Stimulated activated CD4-positive, alpha-beta T cell treated with anti-CD3 and anti-CD28 coated beads, Interleukin-2, amount 100 ng/mL, for 4 hours (primary cell): ENCODE measurements at places on chromosomes 1 and 21.

DNA sequence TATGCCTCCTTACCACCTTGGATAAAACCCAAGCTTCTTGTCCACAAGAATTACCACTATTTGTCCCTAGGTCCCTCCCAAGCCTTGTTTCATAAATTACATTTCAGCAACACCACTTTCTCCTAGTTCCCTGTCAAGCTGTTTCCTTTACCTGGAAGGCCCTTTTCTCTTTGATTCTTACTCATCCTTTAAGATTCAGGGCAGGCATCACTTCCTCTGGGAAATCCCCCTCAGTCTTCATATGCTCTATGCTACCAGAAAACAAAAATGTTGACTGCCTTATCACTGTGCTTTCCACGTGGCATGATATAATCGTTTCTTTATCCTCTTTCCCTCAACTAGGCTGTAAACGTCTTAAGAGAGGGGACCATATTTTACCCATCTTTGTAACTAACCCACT is 102.7 kb downstream of the LYST start:
- peak; percentile 1 for DNase-seq

DNA sequence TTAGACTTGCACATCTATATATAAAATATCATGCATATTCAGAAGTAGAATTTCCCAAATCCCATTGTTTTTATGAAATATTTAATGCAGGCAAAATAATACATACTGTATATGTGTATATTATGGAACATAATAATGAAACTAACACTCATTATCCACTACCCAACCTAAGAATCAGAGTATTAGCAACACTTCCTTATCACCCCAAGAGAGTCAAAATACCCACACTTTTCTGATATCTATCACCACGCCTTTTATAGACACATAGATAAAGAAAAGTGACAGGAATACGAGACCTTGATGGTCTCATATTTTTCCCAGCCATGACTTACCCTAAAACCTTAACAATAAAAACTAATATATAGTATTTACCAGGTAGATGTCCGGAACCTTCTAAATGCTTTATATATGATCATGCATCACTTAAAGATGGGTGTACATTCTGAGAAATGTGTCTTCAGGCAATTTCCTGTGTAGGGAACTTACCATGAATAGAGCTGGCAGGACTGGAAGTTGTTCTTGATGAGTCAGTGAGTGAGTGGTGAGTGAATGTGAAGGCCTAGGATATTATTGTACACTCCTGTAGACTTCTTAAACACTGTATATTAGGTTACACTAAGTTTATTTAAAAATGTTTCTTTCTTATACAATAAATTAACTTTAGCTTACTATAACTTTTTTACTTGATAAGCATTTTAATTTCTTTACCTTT is 45.5 kb downstream of the TNFSF4 start:
- DNase-seq, result no peak

DNA sequence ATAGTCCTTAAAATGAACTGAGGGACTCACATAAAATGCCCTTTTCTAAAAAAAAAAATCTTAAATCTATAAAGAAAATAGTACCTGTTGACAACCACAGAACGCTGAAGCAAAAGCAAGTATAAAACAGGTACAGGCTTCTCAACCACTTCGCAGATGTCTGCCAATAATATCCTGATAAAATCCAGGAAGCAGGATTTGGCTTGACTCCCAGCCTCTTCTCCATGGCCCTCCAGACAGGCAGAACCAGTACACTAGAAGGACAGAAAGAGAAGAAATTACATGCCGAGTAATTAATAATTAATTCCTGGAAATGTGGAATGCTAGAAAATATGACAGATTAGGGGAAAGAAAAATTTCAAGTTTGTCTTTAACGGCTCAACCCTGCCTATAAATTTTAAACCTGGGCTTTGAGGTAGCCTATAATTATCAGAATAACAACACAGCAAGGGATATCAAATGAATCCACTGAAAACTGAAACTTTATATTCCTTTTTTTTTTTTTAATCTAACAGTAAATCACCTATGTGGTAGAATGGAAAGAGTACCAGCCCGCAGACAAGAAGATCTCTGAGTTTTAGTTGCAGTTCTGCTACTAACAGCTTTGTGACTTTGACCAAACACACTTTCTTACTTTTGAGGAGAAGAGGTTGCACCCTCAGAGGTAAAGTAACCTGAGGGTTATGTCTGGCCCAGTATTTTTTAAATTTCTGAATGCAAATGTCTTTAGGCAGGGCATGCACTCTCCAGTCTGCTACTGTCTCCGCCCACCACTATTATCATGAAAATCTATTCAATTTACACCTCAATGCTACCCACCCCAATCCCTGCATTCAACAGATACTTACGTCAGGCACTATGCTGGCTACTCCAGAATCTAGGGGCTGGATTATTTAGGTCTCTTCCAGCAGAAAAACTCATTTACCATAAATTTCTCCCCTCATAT is 2.7 kb downstream of the KIAA0319L start:
- DNase-seq, result no peak

- DNase-seq, result peak; percentile 35
Observed at GRCh38 chr1:211259638-211260126, 516 bp downstream of the RCOR3 start.

DNA sequence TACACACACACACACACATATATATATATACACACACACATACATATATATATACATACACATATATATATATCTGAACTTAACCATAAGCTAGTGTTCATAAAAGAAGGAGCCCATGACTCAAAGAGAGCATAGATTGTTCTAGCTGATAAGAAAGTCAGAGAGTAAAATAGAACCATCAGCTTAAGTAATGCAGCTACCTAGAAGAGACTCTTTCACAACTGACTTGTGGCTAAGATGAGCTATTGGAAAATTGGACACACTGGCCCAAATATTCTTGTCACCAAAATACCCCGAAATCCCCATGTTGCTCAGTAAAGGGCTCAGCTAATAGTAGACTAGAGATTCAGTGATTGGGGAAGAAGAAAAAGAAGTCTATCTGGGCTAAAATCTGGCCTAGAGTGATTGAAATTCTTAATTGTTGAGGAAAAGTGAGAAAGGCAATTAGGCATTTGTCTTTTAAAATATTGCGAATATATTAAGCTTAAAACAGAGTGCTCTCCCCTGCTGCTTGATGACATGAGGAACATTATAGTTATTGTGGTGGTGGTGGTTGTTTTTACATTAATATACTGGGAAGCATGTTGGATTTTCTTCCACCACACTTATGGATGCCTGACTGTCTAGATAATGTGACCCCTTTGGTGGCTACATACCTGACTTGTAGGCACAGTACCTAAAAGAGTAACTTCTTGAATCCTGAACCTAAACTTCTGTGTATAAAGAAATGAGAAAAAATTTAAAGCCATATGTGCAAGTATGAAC is 6.3 kb downstream of the SLAMF1 start:
- peak; percentile 19 for DNase-seq
